ENCODE measurements at places on chromosomes 11 and 22. TPM values are rescaled to one million over a fixed set of nuclear protein-coding genes. Genes with fewer than 3 reads are reported as not detected.

DNA sequence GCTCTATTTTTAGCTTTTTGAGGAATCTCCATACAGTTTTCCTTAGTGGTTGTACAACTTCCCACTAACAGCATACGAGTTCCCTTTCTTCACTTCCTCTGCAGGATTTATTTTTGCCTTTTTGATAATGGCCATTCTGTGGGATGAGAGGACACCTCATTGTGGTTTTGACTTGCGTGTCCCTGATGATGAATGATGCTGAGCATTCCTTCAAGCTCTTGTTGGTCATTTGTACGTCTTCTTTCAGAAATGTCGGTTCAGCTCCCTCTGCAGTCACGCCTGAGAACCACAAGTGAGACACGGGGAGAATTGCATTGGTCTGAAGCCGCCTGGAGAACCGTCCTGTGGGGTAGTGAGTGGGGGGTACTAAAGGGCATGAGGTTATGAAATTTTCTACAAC is 2.0 kb upstream of the KRTAP5-10 start:
- DNase-seq: peak; percentile 65

- DNase-seq: peak; percentile 29
These were observed 36.2 kb downstream of the LIF start for GRCh38 chr22:30210235-30210909.

OR51B5 gene
- 0.22 TPM for total RNA-seq

GRCh38 chr11:131467645-131468394 is 97.4 kb downstream of the NTM start:
- DNase-seq: no peak

DNA sequence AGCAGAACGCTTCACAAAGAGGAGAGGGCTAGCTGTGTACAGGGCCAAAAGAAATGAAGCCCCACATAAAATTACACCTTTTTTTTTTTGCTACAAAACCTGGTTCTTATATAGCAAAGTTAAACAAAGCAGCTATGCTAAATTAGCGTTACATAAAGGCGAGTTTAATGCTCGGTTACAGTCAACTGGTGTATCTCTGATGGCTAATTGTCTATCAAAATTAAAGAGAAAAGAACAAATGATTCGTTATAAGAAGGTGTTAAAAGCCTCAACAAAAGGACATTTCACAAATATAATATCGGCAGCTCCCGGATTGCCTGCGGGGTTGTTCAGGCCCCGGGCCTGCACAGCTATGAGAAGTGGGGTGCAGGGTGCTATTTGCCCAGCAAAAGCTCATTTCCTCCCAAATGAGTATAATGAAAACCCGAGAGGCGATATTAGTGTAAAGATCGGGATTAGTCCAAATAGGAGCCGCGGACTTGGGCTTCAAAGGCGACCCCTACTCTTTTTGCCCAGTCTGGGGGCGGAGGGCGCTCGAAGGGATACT is 13.3 kb upstream of the PAX6 start:
- no peak for DNase-seq

Measured in neural progenitor cell (in vitro differentiated cells).